GM23338 (cell line): ENCODE measurements at places on chromosomes 2 and 18. TPM values are rescaled to one million over a fixed set of nuclear protein-coding genes. Genes with fewer than 3 reads are reported as not detected.

POLE4 gene
- 20.9 and 24.4 TPM in 2 replicates for total RNA-seq

PEX13 gene
- 29.2 and 35.1 TPM in 2 replicates for total RNA-seq

- DNase-seq, result no peak
- no peaks in the 10 kb centered on the region for H3K27me3 ChIP-seq
- no peak overlapping the region; the same call in 1 of the 2 replicates for H3K27ac ChIP-seq
- H3K4me1 ChIP-seq, result peaks cover 61% of the 10 kb centered on the region
Measured at GRCh38 chr2:152406119-152406835, 71.3 kb downstream of the FMNL2 start.

- no peak for DNase-seq
- peaks cover 13% of the 10 kb centered on the region; the same call in 1 of the 2 replicates for H3K4me1 ChIP-seq
- no peak overlapping the region for H3K27ac ChIP-seq
- no peaks in the 10 kb centered on the region for H3K27me3 ChIP-seq
- no peak overlapping the region for H3K4me3 ChIP-seq
Measured at GRCh38 chr18:48620071-48620470, 81.2 kb downstream of the CTIF start.

- no peak overlapping the region for H3K4me3 ChIP-seq
- no peaks in the 10 kb centered on the region for H3K27me3 ChIP-seq
- DNase-seq, result no peak
- H3K36me3 ChIP-seq, result no peaks in the 10 kb centered on the region; the same call in 1 of the 2 replicates
- H3K27ac ChIP-seq, result no peak overlapping the region
Measured at GRCh38 chr2:186645999-186646398, 47.9 kb upstream of the FAM171B start.

GRCh38 chr2:180655842-180656454 lies 324.5 kb upstream of the UBE2E3 start:
- H3K36me3 ChIP-seq, result no peaks in the 10 kb centered on the region
- no peak overlapping the region for H3K4me3 ChIP-seq
- 0 out of 2 replicates have a peak, but pooled peaks cover 3% of the 10 kb centered on the region for H3K4me1 ChIP-seq
- no peaks in the 10 kb centered on the region for H3K27me3 ChIP-seq
- DNase-seq, result peak; percentile 27
